WTC11 (cell line): ENCODE measurements at places on chromosomes 1 and 21. TPM values are rescaled to one million over a fixed set of nuclear protein-coding genes. Genes with fewer than 3 reads are reported as not detected.

The GPR157 gene
- 3.4 to 9.6 TPM (median 6.0 TPM) in 3 replicates for total RNA-seq

The DMRTA2 gene
- not detected in 3 replicates for total RNA-seq

The DENND2C gene
- total RNA-seq: 2.6 to 2.9 TPM (median 2.8 TPM) in 3 replicates

The LRRN2 gene
- total RNA-seq: 3.2 to 5.3 TPM (median 3.4 TPM) in 3 replicates

The HEYL gene
- 2.3 to 3.6 TPM (median 3.2 TPM) in 3 replicates for total RNA-seq

The CD34 gene
- total RNA-seq: 0.18 to 0.35 TPM (median 0.27 TPM) in 3 replicates

The CSF3R gene
- total RNA-seq: 0.09 to 0.30 TPM (median 0.26 TPM) in 3 replicates

The IFNLR1 gene
- 6.6 to 7.9 TPM (median 7.7 TPM) in 3 replicates for total RNA-seq

The SPRR2F gene
- not detected in 3 replicates for total RNA-seq

The HSD11B1 gene
- total RNA-seq: 0.41 TPM in 1 of 3 replicates, not detected in the others

The ATP1A2 gene
- 22.8 to 25.6 TPM (median 23.2 TPM) in 3 replicates for total RNA-seq

The TMEM125 gene
- 21.5 to 27.8 TPM (median 25.1 TPM) in 3 replicates for total RNA-seq

The SYCP1 gene
- 0.34 TPM in 1 of 3 replicates, not detected in the others for total RNA-seq

The C1orf226 gene
- 15.7 to 21.4 TPM (median 18.8 TPM) in 3 replicates for total RNA-seq
